Posterior vena cava (tissue), 2 donors: ENCODE measurements at places on chromosomes 13 and 19. TPM values are rescaled to one million over a fixed set of nuclear protein-coding genes. Genes with fewer than 3 reads are reported as not detected.

LRRC4B gene
- total RNA-seq, result 14.2 TPM

KLK3 gene
- not detected for total RNA-seq

IGFL1 gene
- total RNA-seq, result not detected

CCDC8 gene
- total RNA-seq, result 17.7 TPM

ENOX1 gene
- total RNA-seq, result 5.3 TPM

STAP2 gene
- total RNA-seq, result 2.1 TPM

YJU2 gene
- total RNA-seq, result 12.3 TPM

AXL gene
- total RNA-seq, result 147 TPM
